B cell (primary cell): ENCODE measurements at places on chromosomes 7 and 10.

GRCh38 chr10:101938305-101939007 lies 94.9 kb upstream of the KCNIP2 start:
- DNase-seq = peak; percentile 43

DNA sequence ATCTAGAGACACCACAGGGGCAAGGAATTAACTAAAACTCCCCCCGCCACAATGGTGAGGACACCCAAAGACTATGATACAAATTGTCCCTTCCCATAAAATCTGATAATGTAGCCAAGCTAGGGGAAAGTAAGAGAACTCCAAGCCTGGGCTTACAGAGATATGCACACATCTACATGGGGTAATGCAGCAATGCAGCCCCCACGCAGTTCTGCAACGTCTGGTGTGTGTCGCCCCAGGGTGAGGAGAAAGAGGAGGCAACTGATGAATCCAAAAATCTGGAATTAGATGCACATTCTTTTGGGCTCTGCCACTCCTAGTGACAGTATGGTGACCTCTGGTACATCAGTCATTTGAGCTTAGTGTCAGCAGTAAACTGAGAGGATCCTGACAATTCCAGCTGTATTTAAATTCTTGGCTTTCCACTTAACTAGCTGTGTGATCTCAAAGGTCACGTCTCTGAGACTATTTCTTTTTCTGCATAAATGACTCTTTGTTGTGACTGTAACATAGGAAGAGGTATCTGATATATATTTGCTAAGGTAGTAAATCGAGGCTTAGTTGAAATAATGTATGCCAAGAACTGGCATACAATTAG lies 51.5 kb downstream of the PIP4K2A start:
- no peak for DNase-seq

GRCh38 chr10:98086837-98087708 lies 47.4 kb upstream of the R3HCC1L start:
- DNase-seq = no peak

DNA sequence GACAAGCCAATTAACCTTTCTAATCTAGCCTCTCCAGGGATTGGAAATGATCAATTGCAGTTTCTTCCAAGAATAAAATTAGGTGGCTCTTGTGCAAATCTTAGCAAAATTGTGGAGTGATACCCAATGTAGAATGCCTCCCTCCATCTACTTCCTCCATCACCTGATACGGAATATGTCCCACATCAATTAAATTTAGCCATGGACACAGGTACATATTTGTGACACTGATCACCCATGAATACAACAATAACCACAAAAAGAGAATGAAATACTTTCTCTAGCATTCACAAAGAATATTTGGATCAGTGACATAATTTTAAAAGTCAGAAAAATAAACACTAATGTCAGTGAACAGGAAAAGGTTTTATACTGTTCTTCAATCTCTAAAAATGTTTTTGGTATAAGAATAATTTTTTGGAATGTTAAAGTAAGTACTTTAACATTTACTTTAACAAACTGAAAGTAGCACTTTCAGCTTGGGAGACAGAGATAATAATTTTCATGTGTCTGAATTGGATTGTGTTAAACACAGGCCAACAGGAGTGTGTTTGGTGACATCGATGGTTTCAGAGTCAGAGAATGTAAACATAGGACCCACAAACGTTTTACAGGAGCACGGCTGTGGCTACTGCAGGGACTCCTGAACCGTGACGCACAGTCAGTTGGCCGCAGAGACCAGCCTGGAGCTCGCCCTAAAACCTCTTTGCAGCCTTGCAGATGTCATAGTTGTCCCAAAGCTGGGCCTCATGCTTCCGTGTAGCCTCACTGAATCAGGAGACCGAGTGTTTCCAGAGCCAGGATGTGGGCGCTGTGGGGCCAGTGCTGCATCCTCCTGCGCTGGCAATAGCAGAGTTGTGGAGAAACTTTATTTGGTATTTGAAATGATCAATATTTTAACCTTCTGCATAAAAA lies 7.2 kb downstream of the RBM20 start:
- DNase-seq = no peak

GRCh38 chr7:118615-119391 lies 73.6 kb upstream of the FAM20C start:
- no peak for DNase-seq

GRCh38 chr10:62093863-62094291 lies 174.8 kb downstream of the RTKN2 start:
- DNase-seq = no peak

DNA sequence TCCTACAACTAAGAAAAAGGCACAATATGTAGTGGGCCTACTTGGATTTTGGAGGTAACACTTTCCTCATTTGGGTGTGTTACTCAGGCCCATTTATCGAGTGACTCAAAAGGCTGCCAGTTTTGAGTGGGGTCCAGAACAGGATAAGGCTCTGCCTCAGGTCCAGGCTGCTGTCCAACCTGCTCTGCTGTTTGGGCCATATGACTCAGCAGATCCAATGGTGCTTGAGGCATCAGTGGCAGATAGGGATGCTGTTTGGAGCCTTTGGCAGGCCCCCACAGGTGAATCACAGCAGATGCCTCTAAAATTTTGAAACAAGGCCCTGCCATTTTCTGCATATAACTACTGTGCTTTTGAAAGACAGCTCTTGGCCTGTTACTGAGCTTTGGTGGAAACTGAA lies 24.5 kb upstream of the OR13A1 start:
- no peak for DNase-seq

DNA sequence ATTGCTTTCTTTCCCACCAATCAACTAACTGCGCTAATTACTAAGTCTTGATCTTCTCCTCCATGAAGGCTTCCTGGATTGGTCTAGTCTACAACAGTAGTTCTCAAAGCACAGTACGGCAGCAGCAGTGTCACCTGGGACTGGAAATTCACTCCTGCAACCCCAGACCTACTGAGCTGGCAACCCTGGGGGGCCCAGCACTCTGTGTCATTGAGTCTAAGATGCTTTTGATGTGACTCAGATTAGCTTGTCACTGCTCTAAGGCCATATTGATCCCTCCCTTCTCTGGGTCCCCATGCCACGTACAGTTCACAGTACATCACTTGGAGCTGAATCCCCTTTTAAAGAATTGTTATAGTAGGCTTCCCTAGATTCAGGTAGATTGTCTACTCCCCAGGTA lies 65.7 kb upstream of the KMT2C start:
- no peak for DNase-seq

GRCh38 chr7:107355616-107356015 lies 114.2 kb upstream of the GPR22 start:
- DNase-seq = no peak

- DNase-seq = no peak
Observed at GRCh38 chr7:132806834-132807233, 230.6 kb upstream of the PLXNA4 start.

- DNase-seq = no peak
Observed at GRCh38 chr10:49324711-49325110, 25.7 kb downstream of the C10orf71 start.

GRCh38 chr10:13803566-13804554 lies 217.1 kb downstream of the PRPF18 start:
- DNase-seq = no peak

DNA sequence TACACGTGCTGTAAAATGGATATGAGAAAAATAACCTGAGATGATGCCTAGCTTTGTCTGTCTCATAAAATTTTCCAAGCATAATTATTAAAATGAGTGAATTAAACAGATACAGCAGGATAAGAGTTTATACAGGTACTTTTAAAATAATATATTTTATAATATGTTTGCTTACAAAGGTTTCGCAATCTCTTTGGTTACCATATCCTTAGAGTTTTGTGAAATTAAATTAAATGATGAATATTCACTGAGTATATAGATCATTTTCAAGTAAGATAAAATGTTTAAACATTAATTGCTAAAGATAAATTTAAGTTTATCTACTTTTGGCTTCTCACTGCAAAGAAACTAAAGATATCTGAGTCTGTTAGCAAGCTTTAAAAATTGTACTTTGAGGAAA lies 11.4 kb downstream of the SHTN1 start:
- no peak for DNase-seq

DNA sequence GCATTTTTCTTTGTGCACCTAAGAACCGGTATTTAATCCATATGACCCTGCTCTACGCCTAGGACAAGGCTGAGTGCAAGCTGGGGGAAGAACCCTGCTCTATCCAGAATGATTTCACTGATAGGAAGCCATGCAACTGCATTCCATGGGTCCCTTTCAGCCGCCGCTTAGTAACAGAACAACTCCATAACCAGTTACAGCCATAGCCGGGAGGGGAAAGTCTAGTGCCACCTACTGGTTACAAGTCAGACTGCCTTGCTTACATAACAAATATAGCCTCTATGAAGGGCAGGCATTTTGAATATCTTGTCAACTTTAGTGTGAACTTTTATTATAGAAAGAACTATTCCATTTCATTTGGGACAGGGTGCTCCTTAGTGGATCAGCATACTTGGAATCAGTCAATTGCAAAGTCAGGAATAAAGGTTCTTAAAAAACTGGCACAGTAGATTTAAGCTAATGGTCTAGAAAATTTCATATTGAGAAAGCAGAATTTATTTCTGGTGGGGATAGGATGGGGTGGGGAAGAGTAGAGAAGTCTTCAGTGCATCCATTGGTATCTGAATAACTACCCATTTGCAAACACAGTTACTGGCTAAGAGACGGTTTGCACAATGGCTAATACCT lies 521.7 kb downstream of the ADRA2A start:
- peak; percentile 55 for DNase-seq

DNA sequence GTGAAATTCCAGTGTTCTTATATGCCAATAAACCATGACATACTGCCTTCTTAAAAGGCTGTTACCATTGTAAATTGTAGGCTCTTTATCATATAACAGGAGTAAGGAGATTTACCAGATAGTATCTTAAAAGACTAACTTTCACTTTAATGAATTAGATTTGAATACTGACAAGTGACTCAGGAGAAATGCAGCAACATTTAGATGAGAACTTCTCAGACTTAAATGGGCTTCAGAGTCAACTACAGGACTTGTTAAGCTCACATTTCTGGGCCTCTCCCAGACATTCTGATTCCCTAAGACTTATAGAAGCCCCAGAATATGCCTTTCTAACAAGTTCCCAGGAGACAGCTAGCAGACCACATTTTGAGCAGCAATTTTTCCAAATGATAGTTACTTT lies 466.3 kb downstream of the ARL4A start:
- DNase-seq = no peak
